Activated CD8-positive, alpha-beta memory T cell treated with anti-CD3 and anti-CD28 coated beads, Interleukin-2, amount 10 ng/mL, durations not matched to agents 7 days and 5 days (primary cell): ENCODE measurements at places on chromosomes 4 and X.

GRCh38 chr4:110795971-110796370, 173.1 kb upstream of the PITX2 start:
- DNase-seq, result no peak

DNA sequence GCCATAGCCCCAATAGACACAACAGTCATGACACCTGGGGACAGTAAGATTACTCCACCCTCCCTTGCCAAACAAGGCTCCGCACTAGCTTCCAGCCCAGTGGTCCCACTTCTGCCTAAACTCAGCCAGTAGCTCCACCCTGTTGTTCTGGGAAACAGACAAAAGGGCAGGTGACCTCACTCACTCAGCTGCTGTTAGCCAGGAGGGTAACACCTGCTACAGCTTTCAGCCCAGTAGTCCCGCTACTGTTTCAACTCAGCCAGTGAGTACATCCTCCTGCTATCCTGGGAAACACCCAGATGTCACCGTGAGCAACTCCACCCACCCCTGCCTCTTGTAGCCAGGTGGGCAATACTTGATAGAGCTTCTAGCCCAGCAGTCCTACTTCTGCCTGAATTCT, 162.7 kb upstream of the CPXCR1 start:
- DNase-seq, result no peak

DNA sequence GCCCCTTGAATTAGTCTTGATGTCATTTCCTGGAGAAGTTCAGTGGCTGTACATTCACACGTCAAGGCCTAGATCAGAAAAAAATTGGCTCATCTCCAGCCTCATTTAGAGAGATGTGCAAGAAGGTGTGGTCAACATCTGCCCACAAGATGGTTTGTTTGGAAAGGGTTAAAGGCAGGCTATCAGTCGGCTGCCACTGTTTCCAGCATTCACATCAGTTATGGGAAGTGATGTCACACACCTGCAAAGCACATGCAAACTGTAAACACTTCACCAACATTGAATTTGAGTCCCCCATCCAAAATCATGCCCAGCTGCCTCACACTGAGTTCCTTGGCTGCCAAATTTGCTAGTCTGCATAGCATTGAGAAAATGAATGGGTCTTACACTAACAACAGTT, 498.3 kb upstream of the INTU start:
- DNase-seq, result no peak

- DNase-seq, result no peak
Observed at GRCh38 chr4:93409035-93409434, 419.5 kb upstream of the ATOH1 start.
